ENCODE measurements at places on chromosomes 5 and 9.

DNA sequence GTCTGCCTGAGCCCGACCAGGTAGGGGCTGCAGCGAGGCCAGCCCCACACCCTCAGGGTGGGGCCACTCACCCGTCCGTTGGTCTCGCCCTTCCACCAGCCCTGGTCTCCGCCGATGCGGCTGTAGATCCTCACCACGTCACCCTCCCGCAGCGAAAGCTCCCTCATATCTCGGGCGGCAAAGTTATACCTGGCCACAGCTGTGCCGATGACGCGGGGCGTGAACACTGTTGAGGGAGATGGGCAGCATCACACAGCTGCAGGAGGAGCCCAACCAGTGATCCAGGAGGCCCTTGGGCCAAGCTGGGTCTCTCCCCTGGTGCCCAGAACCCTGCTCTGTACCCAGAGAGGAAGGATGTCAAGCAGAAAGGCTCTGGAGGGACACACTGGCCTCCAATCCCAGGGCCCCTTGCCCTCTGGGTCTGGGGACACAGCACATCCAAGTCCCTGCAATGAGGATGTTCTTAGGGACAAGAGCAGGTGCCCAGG is 30.3 kb upstream of the SARDH start:
- DNase-seq, result no peak

DNA sequence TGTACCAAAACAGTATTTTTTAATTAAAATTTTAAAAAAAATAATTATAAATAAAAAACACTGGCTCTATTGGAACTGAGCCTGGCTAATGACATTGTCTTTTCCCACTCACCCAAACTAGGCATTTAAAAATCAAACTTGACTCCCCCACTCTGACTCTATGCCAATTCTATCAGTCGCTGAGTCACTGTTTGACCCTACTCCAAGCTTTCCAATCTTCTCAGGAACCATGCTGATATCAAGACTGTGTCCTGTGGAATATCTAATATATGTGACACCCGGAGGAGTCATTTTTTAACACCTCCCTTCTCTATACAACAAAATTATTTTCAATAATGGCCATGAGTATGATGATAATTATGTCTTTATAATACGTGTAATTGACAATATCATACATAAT is 171.6 kb upstream of the RASEF start:
- no peak for DNase-seq

GRCh38 chr5:58759745-58760144 is 176.9 kb downstream of the RAB3C start:
- DNase-seq, result no peak

DNA sequence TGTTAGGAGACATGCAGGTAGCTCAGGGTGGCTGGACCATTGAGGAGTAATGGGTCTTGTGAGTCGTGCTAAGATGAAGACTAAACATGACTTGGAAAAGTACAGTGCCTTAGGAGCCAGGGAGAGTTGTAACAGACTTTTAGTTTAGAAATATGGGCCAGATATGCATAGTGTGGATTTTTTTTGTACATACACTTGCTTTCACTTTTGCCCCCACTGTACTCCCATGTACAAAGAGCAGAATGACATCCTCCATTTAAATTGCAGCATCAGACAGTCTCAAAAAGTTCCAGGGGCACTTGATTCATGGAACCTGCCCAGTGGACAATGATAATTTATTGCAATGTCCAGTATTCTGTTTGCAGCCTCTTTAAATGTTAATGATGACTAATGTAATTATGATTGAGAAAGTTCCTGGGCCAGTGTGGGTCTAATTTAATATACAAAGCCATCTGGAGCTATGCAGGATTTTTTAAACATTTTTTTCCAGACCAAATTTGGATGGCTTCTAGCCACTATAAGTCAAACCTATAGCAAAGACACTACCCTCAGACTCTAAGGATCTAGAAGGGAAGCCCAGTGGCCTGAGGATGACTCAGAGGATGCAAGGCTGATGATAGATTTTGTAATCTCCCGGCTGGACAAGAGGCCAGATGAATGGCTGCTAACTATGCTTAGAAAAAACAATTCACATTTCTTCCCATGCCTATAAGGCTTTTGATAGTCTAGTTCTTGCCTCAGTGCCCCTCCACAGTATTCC is 80.1 kb downstream of the TRPC7 start:
- DNase-seq, result peak; percentile 29

GRCh38 chr5:58258984-58259684 is 200.8 kb downstream of the PLK2 start:
- no peak for DNase-seq

GRCh38 chr9:71822935-71823334 is 54.6 kb upstream of the CEMIP2 start:
- DNase-seq, result no peak

GRCh38 chr9:6194934-6195333 is 20.7 kb upstream of the IL33 start:
- no peak for DNase-seq

DNA sequence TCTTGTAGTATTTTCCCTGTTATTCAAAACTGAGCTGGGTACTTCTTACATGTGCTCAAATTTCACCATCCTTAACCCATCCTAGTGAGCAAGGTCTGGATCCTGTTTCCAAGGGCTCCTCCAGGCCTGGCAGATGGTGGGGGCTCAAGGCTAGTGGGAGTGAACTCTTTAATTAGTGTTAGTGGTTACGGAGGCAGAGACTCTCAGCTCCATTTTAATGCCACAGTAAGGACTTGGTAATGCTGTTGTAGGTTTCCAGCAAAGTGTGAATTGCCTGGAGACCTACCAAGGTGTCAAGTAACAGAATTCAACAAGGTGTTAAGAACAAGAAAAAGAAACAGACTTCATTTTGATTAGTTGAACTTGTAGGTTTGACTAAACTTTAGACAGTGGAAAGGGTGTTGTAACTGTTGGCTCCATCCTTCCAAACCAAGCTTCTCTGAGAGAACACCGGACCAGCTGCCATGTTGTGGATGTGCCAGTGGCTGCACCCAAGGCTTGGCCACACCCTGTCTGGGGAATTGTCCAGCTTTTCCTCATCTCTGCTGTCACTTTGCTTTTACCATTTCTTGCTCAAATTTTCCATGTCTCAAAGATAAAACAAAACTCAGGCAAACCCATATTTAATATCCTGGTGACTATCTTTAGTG is 98.7 kb downstream of the ADCY2 start:
- no peak for DNase-seq

- peak; percentile 77 for DNase-seq
Measured at GRCh38 chr5:119411361-119412278, 40.7 kb upstream of the HSD17B4 start.

DNA sequence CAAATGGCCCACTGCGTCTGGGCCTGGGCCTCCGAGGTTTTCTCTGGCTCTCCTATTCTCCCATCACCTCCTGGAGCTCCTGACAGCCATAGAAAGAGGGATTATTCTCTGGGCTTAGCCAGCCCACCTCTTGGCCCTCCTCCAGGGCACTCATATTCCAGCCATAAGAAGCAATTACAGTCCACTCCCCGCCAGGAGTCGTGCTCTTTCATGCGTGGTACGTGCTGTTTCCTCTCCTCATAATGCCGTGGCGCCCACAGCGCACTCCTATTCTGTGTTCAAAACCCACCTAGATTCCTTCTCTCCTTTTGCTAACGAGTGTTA is 240.8 kb upstream of the ZNF462 start:
- no peak for DNase-seq

DNA sequence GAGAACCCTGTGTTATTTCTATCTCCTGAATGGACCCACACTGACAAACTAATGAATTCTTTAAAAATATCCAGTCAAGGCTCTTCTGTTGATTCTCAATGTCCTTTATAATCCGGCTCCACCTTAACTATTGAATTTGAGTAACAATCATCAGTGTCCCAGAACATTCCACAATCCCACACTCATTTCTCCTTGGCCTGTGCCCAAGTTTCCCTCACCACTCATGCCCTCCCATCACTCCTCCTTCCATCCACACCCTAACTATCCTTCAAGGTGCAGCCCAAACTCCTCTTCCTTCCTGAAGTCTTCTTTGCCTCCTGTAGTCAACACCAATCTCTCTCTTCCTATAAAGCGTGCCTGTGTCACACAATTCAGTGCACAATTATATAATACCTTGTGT is 106.1 kb downstream of the NUDT12 start:
- DNase-seq, result no peak

- DNase-seq, result no peak
Measured at GRCh38 chr9:83422527-83422926, 115.7 kb downstream of the FRMD3 start.

DNA sequence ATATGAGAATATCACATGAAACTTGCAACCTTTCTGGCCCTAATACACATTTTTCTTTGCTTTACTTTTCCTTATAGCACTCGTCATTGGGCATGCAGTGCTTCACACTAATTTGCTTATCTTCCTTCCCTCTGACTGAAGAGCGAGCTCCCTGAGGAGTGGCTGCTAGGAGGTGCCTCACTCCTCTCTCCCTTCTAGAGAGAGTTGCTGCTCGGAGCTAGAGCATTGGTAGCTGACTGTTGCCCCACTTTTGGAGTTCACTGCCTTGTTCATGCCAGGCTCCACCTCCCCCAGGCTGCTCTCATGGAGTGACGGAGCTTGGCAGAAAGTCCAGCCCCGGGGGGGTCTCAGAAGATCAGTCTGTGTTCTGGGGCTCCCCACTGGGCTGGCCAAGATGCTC is 413.2 kb downstream of the MED10 start:
- DNase-seq, result no peak

DNA sequence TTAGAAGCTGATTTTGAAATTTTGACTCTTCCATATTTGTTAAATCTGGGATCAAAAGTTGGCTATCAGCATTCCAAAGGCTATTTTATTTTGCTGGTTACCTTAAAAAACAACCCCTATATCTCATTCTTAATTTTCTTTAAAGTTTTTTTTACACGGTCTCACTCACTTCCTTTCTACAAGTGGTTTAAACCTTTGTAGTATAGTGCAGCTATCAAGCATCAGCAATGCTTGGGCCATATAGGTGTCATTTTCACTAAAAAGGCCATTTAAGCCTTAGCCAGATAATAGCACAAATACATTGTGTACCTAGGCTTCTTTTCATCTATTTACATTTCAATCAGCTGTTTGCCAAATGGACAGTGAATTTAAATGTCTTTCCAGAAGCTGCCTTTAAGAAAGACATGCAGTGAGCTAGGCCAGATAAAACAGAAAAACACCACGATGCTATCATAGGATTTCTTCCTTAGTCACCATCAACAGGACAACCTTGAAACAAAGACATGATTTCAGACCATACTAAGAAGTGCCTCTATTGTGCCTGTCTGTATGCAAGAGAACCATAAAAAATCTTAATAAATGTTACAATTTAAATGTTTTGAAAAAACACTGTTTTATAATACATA is 104.2 kb downstream of the RAPGEF6 start:
- no peak for DNase-seq

GRCh38 chr5:160550075-160550474 is 128.4 kb downstream of the PTTG1 start:
- DNase-seq, result no peak

GRCh38 chr5:149216496-149216895 is 55.2 kb upstream of the AFAP1L1 start:
- no peak for DNase-seq

DNA sequence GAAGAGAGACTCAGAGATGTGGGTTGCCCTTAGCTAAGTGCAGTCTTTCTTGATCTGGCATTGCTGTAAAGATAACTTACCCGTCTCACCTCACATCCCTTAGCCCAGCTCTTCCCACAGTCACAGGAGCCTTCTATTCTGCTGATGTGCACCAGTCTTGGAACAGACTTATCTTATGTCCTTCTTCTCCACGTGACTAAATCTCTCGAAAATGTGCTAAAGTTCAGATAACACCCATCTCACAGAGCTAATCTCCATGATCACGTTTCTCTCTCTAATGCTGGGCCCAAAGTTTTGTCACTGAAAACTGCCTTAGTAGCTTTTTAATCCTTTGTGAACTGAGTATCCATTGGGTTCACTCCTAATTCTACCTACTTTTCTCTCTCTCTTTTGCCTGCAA is 16.7 kb downstream of the SLC36A1 start:
- no peak for DNase-seq

- DNase-seq, result no peak
Measured at GRCh38 chr5:119373449-119373858, 17.6 kb downstream of the TNFAIP8 start.

- no peak for DNase-seq
Measured at GRCh38 chr5:138065102-138065501, 18.7 kb upstream of the WNT8A start.

DNA sequence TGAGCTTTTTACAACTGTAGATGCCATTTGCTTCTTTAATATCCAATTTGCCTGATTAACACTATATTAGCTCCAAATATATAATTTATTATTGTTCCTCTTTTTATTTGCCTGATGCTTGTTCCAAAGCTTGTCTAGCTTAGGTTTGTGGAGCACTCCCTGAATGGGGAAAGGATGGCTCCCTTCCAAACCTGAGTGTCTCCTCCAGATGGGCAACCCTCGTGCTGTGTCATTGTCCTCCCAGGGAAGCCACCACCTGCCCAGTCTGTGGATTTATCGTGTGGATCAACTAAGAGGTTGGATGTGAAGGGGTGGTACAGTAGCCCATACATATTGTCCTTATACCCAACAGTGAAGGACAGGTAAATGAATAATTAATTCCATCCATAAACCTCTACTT is 404.9 kb downstream of the CDK5RAP2 start:
- no peak for DNase-seq

All from EL (cell line).